ENCODE measurements at places on chromosomes 2 and 18.
A peak's percentile ranks its signal among the peaks of the same experiment; 100 is the strongest.

DNA sequence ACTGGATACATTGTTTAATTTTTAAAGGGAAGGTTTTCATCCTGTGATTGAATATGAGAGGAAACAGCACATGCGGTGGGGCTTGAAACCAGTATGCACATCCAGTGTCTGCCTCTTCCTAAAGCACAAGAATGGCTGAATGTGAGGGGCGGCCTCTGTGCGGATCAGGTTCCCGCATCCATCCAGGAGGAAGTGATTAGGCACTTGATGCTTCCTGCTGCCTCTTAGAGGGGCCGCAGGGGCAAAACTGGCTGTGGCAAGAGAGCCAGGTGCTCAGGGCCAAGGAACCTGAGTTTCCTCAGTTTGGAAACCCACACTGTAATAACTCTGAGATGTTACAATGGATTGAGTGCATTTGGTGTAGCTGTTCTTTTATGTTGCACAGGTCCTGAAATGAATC is 48.8 kb downstream of the THNSL2 start:
- no peak for DNase-seq

DNA sequence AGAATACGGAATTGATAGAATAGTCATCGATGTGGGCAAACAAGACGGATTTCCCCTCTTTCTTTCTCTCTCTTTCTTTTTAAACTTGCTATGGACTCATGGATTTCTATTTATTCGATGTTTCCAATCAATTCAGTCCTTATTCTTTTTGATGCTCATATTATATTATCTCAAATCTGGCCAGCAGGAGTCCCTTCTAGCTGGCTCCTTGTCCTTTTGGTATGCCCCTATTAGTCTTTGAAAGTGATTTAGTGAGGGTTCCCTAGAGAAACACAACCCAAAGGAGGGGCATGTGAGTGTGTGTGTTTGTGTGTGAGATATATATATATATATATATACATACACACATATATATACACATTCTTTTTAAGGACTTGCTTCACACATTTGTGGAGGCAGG is 23.5 kb upstream of the BIN1 start:
- no peak for DNase-seq

DNA sequence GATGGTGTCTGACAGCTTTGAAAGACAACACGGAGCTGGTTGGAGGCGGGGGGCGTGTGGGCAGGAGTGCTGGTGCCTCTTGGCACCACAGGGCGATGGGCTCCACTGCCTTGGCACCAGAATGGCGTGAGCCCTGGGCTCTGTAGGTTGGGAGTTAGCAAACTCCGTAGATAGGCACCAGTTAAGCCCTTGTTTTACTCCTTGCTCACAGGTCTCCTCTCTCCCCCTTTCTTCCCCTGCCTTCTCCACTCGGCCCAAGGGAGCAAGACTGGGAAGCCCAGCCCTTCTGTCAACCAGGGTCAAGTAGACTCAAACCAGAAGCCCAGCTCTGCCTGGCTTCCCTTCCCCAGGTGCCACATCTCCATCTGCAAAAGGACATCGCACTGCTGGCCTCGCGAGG is 281.7 kb upstream of the ID2 start:
- no peak for DNase-seq

DNA sequence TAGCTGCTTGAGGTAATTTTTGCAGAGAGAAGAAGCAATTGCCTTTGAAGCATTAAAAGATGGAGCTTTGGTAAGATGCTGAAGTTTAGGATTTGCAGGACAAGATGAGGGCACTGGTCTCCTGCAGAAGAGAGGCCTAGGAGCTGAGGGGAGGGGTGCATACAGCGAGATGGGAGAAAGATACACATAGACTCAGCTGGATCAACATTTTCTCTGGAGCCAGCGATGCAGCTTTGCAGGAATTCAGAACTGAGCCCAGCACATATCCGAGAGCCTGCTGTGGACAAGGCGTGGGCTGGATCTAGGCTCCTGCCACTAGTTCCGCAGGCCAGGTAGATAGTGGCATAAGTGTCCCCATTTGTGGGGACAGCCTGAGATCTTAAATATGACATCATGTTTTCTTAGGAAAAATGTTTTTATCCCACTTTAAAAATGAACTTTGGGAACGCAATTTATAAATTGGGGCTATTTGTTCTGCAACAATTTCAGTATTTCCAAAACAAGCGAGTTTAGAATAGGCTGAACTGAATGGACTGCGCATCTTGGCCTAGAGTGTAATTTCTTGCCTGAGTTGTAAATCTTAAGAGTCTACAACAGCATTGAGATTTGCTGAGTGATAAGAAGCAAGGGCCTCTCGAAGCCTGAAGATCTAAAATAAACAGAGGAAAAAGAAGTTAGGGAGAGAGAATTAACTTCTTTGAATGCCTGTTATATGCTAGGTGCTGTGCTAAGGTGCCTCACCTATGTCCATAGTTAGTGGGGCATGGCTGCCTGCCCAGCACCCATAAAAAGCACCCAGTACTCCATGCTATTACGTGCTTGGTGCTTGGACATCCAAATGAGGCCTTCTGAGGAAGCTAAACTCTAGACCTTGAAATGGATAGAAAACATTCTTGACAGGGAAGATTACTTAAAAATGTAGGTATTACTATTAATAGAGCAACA is 17.3 kb downstream of the GRHL1 start:
- DNase-seq = no peak

DNA sequence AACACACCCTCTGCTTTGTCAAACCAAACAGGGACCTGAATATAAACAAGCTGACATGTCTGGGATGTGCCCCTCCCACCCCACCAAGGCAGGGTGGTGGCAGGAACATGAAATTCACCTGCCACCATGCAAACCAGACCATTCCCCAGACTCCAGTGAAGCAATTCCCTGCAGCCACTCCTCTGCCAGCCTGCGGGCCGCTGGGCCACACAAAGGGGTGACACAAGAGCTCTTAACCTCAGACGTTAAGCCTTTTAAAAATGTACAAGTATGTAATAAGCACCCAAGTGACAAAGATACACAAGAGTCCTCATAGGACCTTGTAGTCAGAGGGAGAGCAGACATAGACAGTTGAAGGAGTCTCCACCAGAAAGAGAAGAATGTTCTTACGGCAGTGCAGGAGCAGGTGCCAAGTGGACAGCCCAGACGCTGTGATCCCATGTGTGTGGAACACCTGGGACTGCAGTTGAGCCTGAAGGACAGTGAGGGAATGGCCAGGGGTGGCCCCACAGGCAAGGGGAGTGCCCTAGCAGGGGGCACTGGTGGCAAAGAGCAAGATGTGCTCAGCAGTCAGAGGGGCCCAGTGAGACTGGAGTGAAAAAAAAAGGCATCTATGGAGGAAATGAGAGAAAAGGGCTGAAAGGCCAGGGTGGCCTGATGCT is 36.9 kb downstream of the CRACDL start:
- DNase-seq = no peak

GRCh38 chr18:62327977-62328376 is 2.9 kb downstream of the TNFRSF11A start:
- DNase-seq = no peak

DNA sequence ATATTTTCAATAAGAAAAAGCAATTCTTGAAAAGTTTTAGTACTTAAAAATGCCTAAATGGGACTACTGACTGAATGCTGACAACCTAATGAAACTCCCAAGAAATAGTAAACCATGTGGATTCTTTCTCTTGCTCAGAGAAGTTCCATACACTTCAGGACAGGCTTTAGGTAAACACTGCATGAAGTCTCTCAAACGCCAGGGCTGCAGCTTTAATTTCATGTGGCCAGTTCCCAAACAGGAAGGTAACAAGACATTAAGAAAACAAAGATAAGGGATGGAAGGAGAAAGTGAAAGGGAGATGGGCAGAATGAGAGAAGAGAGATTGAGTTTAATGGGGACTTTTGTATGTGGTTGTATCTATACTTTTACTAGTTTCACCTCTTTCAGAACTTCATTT is 734.7 kb upstream of the PKDCC start:
- no peak for DNase-seq

DNA sequence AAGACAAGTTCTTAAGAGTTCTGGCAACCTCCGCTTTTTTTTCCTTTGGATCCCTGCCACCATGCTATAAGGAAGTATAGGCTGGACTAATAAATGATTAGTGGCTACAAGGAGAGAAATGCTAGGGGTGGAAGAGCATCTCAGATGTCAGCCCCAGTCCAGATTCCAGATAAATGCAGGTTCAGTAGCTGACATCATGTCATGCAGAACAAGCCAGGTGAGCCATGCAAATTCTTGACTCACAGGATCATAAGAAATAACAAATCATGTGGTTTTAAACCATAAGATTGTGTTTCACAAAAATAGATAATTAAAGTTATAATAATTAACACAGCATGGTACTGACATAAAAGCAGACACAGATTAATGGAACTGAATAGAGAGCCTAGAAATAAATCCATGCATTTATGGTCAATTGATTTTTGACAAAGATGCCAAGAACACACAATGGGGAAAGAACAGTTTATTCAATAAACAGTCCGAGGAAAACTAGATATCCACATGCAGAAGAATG is 152.9 kb upstream of the SESTD1 start:
- no peak for DNase-seq

DNA sequence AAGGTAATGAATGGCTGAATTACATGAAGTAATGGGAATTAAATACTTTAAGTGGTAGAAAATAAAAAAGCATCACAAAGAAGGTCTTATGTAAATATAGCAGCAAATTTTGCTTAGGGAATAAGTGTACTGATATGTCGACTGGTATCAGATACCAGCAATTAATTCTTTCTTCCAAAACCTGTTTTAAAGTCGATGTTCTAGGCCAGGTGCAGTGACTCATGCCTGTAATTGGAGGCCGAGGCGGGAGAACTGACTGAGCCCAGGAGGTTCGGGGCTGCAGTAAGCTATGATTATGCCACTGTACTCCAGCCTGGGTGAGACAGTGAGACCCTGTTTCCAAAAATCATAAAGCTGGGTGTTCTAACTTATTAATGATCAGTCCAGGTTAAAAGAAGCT is 30.3 kb downstream of the SP3 start:
- DNase-seq = no peak

DNA sequence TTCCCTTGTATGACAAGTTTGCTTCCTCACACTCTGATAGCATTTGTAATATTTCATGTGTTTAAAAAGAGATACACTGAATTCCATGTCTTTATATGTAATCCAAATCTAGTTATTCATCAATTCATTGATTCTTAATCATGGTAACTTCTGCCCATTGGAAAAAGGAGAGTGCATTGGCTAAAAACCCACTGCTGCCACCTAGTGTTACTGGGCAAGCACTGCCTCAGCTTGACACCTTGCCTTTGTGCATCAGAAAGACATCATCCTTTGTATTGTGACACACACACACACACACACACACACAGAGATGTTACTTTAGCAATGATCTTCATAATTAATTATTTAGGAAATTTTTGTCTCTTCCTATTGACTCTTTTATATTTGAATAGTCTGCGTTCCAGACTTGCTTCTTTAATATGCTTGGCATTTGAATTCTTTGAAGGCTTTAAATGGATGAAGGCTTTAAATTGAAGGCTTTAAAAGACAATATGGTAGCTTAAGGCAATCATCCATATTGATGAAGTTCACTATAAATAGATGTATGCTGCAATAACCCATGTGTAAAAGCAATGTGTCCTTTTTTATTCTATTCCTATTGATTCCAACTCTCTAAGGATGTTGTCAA is 414.2 kb upstream of the CHST9 start:
- peak; percentile 33 for DNase-seq

GRCh38 chr18:25929787-25930186 is 160.6 kb downstream of the SS18 start:
- DNase-seq = no peak

DNA sequence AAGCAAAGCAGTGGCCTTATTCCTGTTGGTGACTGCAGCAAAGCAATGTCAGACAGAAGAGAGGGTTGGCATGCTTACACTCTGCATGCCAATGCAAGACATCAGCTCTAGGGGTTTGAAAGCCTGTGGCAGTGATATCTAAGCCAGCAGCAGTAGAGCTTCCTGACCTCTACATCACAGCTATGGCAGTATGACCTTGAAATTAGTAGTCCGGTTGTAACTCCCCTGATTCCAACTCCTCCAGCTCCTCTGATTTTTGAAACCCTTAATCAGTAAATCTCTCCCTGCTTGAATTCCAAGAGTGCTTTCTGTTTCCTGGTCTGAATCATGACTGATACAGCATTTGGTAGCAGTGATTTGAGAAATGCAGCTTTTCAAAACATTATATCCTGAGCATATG is 60.0 kb upstream of the LRP1B start:
- DNase-seq = no peak

GRCh38 chr2:176188774-176189680 is 559 bp downstream of the HOXD1 start:
- no peak for DNase-seq

DNA sequence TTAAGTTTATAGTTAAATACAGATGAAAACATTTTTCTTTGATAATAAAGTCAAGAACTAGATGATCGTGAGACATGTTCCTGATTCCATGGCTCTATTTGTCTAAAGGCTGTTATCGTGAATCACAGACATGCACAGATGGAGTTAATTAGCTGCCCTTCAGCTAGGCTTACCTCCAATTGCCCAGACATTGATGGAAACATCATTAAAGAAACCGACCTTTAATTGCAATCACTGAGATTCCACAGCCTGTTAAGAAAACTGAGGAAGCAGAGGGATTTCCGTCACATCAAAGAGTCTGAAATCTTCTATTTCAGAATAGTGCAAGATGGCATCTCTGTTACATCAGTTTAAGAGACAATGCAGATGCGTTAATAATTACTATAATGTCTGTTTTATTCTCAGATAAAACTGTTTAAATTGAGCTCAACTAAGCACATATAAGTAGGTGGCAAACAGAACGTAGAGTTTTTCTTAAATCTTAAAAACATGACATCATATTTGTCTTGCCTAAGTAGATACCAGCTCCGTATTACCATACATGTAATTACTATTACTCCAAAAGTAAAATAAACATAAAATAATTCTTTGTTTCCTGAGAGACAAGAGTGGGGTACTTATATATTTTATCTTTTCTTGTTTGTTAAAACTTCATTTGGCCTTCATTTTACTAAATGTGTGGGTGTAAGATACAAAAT is 23.9 kb upstream of the CRACDL start:
- no peak for DNase-seq

GRCh38 chr2:7693246-7694075 is 776.2 kb downstream of the RNF144A start:
- no peak for DNase-seq

- DNase-seq = no peak
These were observed 60.4 kb downstream of the ASB1 start for GRCh38 chr2:238487134-238487533.

Data from dorsolateral prefrontal cortex (tissue), 122 donors.